Activated CD8-positive, alpha-beta memory T cell treated with anti-CD3 and anti-CD28 coated beads, Interleukin-2, amount 10 ng/mL, durations not matched to agents 7 days and 5 days (primary cell): ENCODE measurements at places on chromosomes 3 and 15.

DNA sequence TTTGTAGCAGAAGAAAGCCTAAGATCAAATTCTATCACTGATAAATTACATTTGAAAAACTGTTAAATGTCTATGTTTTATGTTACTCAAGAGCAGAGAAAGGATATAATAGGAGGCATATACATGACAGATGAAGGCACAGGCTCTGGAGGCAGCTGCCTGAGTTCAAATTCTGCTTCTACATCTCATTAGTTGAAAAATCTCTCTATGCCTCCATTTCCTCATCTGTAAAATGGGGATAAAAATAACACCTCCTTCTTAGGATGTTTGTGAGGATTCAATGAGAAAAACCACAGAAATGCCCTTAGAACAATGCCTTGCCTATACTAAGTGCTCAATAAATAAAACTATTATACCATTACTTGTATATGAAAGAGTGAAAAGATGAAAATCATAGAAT is 21.0 kb downstream of the TP53BP1 start:
- no peak for DNase-seq

- peak; percentile 89 for DNase-seq
These were observed at the start of gene STT3B for GRCh38 chr3:31532587-31533168. Gene STT3B (plus strand): TSS chr3:31532925. CDS start chr3:31532999, 74 bp downstream.

DNA sequence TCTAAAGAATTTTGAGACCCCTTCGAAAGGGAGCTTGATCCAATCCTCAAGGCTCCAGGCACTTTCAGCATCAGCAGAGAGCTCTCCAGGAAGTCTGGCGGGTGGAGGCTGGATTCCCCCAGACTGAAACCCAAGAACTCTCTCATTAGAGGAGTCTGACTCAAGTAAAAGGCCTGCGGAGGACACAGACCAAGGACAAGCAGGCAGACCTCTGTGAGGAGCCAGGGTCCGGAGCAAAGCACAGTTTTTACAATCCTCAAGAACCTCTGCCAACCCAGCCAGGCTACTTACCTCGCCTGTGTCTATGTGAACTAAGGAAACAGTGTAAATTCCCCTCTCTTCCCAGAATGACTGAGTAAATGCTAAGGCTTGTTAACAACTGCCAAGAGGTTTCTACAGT is 86.2 kb downstream of the FBN1 start:
- DNase-seq, result no peak

DNA sequence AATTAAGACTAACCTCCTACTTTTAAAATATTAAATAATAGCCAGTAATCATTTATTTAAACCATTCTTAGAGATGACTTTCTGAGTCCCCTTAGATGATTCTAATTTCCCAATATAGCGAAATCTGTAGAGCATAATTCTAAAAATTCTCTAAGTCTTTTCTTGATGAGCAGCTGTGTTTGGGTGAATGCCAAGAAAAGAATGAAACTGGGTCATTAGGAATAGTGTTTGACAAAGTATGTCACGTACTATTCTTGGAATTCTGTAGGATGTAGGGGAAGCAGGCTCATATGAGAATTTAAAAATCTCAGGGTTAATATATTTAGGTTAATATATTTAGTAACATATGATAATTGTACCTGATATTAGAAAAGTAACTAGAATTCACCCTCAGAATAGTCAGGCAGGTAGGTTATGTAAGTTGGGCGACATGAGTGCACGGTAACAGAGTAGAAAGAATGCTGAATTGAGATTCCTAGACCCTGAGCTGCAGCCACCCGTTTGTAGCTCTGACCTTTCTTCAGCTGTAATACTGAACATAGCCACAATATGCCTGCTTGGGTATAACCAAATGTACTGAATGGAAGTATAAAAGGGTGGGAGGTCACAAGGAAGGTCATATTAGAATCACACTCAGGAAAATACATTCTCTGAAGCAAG is 524.3 kb downstream of the UNC13C start:
- no peak for DNase-seq

- no peak for DNase-seq
These were observed 506.4 kb downstream of the FGF12 start for GRCh38 chr3:192220915-192221314.

- DNase-seq, result no peak
These were observed 20.5 kb downstream of the SLC9C1 start for GRCh38 chr3:112273536-112273935.

DNA sequence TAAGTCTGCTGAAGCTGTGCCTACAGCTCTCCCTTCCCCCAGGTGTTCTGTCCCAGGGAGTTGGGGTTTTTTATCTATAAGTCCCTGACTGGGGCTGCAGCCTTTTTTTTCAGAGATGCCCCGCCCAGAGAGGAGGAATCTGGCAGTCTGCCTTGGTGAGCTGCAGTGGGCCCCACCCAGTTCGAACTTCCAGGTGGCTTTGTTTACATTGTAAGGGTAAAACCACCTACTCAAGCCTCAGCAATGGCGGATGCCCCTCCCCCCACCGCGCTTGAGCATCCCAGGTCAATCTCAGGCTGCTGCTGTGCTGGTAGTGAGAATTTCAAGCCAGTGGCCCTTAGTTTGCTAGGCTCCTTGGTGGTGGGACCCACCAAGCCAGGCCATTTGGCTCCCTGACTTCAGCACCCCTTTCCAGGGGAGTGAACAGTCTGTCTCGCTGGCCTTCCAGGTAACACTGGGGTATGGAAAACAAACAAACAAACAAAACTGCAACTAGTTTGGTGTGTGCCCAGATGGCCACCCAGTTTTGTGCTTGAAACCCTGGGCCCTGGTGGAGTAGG is 189.4 kb downstream of the MFSD1 start:
- no peak for DNase-seq

GRCh38 chr15:95872366-95872771 is 458.1 kb upstream of the NR2F2 start:
- no peak for DNase-seq

DNA sequence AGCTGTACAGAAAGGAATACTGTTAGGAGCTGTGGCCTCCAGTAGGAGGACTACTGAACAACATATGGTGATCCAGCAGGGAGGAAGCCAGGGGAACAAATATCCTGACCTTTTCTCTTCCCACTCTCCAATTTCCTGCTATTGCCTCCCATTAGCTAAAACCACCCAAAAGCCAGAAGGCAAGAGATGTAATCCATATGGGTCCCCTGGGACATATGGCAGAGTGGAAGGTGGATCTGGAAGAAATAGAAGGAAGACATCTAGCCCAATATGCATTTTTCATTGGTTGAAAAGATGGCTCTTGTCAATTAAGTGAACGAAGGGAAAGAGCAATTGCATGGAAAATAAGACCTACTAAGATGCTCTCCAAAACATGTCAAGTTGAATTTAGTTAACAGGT is 167.2 kb downstream of the CNTN3 start:
- no peak for DNase-seq

DNA sequence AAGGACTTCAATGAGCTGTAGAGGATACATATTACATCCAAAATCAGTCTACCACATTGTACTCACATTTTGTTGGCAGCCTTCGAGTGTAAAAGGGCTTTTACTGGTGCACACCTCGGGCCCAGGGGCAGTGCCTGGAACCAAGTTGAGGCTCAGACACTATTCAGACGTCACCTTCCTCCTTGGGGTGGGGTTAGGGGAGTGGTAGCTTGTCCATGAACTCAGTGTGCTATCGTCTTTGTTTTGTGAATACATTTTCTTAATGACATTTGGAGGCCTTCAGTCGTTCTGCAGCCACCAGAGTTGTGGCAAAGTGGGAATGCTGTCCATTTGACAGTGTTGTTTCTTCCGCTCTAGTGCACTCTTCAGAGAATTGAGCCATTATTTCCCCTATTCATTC is 114.2 kb downstream of the PGPEP1L start:
- DNase-seq, result no peak

- DNase-seq, result no peak
These were observed 28.1 kb downstream of the ATP11B start for GRCh38 chr3:182821221-182821981.

- DNase-seq, result no peak
These were observed 112.7 kb downstream of the TNIK start for GRCh38 chr3:171347301-171348039.

DNA sequence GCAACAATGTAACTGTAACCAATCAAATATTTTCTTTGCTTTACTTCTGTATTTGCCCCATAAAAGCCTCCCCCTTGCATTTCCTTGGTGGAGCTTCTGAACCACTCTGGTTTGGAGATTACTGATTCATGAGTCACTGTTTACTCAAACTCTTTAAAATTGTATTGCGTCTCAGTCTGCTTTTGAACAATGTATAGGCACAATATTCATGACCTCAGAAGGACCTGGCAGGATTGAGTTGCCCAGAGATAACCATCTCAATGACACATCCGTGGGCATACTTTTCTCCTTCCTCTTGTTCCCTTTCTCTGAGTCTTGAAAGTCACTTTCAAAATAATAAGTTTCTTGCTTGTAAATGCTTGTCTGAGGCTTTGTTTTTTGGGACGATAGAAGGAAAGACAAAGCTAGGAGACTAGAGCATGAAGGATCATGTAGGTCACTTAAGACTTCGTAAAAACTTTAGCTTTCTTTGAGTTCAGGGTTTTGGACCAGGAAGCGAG is 57.1 kb upstream of the POU1F1 start:
- DNase-seq, result peak; percentile 52

DNA sequence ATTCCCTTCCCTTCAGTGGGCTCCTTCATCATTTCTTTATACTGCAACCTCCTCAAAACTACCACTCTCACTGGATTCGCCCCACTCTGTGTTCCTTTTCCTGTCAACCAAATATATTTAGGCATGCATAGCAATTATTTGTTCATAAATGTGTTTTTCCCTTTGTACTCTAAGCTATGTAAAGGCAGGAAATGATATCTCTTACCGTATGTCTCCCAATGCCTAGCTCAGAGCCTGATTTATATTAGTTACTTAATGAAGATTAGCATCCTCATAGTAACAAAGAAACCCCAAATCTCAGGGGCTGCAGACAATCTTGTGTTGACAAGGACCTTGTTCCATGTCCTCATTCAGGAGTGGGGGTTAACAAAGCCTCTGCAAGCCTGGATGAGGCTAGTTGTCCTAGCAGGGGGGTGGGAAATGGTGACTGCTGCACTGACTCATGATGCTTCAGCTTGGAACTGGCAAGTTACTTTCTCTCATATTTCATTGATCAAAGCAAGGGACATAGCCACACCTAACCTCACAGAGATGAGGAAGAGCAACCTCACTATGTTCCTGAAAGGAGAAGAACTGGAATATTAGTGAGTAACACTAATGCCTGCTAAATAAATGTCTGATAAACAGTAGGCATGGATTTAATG is 15.2 kb downstream of the PHLDB2 start:
- DNase-seq, result no peak

DNA sequence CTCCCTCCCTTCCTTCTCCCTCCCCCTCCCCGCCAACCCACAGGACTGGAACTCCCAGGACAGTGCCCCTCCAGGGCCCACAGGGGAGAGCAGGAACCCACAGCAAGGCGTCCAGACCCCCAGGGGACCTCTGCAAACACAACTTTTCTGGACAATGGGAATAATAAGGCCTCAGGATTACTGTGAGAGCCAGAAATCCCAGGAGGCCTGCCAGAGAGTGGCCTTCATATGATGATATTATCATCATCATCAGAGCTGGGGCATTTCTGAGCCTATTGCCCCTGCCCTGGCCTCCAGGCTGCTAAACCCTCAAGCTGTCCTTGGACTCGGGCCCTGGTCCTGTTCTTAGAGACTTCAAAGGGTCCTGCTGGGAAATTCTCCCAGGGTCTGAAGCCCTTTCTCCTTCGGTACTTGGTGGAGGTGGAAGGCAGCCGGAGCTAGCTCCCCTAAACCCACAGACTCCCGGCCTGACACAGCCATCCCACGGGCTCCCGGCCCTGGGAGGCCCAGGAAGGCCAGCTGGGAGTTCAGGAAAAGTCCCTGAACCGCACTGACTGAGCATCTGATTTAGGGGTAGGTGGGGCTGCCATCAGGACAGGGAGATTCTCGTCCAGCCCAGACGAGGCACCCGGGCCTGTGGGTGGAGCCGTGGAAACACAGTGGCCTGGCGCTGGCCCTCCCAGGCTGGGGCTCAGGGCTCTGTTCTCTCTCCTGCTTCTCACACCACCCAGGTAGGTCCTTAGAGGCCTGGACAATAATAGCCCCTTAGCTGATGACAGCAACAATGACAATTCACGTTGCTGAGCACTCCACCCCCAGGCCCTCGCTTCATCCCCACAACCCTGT is 4.9 kb downstream of the CALML4 start:
- no peak for DNase-seq

DNA sequence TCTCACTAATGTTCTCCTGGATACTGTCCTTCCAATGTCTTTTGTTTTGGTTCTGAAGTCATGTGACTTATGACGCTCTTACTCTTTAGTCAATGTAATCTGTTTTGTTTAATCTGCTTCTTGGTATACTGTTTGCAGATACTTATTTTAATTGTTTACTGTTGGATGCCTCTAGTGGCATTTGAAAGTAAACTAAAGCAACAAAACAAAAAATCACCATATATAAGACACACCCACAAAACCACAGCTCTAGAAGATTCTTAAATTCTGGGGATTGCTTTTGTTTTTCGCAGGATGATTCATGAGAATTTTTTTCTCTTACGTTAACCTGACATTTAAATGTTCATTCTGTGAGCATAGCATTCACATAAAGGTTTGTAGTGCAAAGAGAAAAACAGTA is 16.8 kb downstream of the SLC25A26 start:
- no peak for DNase-seq

DNA sequence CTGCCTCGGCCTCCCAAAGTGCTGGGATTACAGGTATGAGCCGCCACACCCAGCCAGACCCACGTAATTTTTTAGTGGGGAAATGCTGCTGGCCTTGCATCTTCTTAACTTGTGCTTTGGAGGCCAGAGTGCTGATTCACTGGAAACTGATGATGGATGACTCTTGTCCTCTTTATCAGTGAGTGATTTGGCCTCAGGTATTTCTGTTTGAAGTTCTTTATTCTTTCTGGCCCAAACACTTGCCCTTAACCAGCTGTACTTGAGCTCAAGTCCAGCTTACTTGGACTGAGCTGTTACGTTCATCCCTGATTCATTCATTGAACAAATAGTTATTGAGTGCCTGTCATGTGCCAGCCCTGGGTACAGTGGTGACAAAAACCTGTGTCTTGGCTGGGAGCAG is 4.2 kb downstream of the PTPN23 start:
- no peak for DNase-seq

DNA sequence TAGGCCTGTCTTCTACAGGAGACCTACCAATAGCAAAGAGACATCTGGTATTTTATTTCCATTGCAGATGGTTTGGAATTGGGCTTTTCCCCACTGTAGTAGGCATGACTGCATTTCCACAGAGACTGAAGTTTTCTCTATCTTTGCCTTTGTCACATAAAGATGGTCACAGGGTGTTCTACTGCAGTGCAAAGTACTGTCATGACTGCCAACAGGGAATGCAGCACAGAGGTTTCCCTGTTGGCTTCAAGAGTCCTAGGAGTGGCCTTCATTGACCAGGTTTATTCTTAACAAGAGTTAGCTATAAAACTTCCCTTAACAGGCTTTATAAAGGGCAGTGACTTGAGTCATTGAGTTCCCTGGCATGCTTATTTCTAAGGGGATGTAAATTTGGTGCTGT is 36.8 kb upstream of the TM4SF4 start:
- DNase-seq, result no peak

DNA sequence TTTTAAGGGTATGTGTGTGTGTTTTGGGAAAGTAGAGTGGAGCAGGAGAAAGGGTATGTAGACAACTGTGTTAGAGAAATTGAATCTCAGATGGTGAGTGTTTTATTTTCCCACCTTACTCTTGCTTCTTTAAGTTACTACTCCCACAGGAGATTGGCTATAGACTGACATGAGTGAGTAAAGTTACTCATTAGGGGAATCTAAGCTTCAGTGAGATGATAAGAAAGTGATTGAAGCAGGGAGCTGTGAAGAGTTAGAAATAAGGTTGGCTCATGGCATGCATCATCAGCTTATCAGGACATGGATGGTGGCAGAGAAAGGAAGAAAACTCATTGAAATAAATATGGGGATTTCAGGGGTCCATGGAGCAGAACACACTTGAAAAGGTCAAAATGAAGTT is 88.9 kb downstream of the MBNL1 start:
- DNase-seq, result no peak

- DNase-seq, result no peak
These were observed 257.7 kb downstream of the VGLL3 start for GRCh38 chr3:86733257-86733656.
